ENCODE measurements at places on chromosomes 1 and 21.

- DNase-seq: no peak
These were observed 23.2 kb upstream of the TMEM222 start for GRCh38 chr1:27298632-27299384.

GRCh38 chr1:14598498-14599182 is at the start of gene KAZN:
Gene KAZN (plus strand): TSS chr1:14598685.
- peak; percentile 26 for DNase-seq

DNA sequence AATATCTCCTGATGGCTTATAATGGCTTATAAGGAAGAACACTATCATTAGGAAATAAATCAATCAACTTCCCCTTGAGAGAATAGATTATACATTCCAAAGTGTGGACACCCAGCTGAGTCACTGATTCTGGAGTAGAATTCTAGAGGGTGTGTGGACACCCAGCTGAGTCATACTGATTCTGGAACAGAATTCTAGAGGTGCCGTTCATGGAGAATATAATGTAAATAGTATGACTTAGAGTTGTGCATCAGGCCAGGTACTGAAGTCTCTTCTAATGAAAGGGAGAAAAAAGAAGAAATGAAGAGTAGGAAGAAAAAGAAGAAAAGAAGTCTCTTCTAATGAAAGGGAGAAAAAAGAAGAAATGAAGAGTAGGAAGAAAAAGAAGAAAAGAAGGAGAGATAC is 2.4 kb upstream of the USP33 start:
- peak; percentile 55 for DNase-seq

DNA sequence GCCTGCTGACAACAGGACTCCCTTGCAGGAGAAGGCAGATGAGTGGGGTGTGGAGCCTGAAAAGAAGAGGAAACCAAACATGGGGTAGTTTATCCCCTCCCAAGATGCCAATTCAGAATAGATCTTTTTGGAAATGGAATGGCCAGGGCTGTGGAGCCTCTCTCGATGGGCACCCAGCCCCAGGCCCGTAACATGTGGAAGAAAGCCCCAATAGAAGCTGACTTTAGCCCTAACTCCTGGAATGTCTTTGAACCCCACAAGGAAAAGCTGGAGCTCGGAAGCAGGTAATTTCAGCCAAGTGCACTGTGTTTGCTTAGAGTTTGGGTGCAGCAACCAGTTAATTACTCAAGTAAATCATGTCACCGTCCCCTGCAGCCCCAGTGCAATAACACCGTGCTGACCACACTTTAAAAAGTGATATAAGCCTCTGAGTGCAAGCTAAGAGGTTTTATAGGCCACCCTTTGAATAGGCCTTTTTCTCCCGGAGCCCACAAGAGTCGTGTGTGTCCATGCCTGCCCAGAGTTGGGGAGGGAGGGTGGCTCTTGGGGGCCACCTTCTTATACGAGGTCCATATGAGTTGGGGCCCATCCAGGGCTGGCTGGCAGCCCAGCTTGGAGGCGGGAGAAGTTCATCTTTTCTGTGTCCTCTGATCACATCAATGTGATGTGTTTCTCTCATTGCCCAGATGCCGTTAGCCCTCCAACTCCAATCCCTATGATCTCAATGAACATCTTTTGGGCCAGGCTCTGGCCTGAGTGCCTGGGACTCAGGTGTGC is 153.2 kb downstream of the TRABD2B start:
- no peak for DNase-seq

DNA sequence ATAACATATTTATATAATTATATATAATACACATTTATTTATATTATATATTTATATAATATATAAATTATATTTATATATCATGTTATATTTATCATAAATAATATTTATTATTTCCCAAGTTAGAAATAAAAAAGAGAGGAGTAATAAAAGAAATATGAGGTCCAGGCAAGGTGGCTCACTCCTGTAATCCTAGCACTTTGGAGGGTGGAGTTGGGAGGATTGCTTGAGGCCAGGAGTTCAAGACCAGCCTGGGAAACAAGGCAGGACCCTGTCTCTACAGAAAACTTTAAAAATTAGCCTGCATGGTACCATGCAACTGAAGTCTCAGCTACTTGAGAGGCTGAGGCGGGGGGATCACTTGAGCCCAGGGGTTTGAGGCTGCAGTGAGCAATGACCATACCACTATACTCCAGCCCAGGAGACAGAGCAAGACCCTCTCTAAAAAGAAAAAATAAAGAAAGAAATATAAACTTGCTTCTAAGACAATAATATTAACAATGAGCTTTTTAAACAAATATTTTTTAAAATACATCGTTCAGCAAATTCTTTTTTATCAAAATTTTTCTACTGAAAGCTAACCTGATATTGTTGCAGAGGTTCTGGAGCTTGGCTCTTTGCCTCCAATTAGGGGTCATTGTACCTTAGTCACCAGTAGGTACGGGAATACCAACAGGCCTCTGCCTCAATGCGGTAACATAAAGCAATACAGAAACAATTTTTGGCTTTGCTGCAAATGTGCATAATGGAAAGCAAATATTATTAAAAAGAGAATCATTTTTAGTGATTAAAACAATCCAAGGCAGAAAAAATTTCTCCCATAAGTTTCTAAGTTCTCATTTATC is 290.0 kb downstream of the SETD4 start:
- DNase-seq: no peak

- DNase-seq: no peak
These were observed 3.1 kb downstream of the NFASC start for GRCh38 chr1:204873714-204874113.

DNA sequence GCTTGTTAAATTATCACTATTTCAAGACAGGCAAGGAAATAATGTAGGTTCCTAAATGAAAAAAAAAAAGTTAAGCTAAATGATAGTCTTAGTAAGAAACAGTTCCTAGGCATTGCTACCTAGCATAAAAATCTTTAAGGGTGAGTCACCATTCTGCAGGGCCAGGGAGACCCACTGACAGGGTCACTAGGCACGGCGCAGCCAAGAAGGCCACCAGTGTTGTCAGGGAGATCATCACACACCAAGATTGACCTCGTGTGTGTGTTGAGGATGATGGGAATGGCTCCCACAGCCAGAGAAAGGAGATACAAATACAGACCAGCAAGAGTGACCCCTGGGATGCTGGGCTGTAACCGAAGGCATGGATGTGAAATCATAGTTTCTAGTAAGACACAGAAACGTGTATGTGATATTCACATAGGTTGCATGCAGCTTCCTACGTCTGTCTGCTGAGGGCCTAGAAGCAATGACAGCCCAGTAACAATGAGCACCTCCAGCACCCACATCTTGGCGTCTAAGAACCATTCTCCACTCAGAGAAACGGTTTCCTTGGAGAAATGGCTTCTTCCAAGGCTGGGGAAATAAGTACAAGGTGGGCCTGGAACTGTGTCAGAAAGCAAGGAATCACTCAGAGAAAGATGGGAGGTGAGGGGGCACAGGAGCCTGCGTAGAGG is 29.1 kb downstream of the RIPK4 start:
- no peak for DNase-seq

DNA sequence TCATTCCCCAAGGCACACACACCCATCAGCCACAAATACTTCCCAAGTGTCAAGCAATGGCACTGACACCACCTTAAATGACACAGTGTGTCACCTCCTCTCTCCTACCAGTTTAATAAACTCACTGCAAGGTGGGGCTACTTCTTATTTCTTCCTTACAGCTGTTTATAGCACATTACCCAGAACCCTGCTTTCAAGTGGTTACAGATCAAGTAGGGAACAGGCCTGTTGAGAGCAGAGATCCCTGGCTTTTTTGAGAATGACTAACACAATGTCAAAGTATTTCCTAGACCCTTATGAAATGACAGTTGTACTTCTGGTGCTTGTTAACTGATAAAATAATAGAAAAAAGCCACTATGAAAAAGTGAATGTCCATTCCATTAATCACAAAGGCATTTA is 19.8 kb downstream of the ZBTB17 start:
- no peak for DNase-seq

GRCh38 chr1:24770881-24771280 is 25.6 kb downstream of the CLIC4 start:
- no peak for DNase-seq

GRCh38 chr1:222680080-222680479 is 32.2 kb downstream of the AIDA start:
- no peak for DNase-seq

DNA sequence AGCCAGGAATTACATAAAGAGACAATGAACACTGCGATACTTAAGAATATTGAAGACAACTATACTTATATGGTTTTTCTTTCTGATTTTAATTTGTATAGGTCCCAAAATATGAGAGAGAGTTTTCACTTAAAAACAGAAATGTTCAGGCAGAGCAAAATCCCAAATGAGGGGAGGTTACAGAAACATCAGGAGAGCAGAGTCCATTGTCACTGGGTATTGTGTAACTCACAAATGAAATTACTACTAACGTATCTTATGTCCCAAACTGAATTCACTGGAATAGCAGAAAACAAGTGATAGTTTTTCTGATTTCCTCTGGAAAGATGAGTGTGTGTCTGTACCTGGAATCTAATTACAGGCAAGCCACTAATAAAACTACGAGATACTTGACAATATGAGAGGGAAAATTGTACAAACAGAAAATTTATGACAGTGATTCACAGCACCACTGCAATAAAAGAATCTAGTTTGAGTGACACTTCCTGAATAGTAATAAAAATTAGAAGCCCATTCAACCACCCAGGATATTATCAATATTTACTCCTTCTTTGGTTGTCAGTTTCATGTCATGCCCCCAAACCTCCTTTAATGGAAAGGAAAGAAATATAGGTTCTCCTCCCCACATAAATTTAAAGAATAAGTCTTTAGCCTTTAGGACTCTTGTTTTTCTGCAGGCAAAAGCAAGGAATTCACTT is 522.6 kb downstream of the ADGRL2 start:
- DNase-seq: no peak

- DNase-seq: no peak
These were observed 216.0 kb upstream of the NFIA start for GRCh38 chr1:60866226-60866900.

- DNase-seq: no peak
These were observed 72.0 kb downstream of the LBR start for GRCh38 chr1:225355863-225356262.

DNA sequence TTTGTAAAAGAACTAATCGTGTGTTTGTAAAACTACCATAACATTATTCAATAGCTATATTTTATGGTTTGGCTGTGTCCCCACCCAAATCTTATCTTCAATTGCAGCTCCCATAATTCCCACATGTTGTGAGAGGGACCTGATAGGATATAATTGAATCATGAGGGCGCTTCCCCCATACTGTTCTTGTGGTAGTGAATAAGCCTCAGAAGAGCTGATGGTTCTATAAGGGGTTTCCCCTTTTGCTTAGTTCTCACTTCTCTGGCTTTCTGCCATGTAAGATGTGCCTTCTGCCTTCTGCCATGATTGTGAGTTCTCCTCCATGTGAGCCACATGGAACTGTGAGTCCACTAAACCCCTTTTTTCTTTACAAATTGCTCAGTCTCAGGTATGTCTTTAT is 1372.3 kb downstream of the AMY1C start:
- DNase-seq: no peak

DNA sequence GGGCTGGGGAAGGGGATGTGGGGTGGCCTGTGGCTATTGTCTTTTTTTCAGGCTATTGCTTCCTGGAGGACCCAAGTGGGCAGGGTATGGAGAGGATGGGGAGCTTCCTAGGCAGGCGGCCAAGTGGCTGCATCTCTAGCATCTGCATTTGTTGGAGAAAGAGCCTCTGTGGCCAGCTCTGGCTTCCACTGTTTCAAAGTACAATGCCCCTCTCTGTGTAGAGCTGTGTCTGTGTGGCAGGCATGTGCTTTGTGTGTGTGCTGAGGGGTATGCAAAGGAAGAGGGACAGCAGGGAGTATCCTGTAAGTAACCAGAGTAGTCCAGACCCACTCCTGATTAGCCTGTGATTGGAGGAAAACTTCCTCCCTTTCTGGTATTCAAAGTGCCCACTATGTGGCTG is 40.6 kb downstream of the KCNA2 start:
- DNase-seq: no peak

DNA sequence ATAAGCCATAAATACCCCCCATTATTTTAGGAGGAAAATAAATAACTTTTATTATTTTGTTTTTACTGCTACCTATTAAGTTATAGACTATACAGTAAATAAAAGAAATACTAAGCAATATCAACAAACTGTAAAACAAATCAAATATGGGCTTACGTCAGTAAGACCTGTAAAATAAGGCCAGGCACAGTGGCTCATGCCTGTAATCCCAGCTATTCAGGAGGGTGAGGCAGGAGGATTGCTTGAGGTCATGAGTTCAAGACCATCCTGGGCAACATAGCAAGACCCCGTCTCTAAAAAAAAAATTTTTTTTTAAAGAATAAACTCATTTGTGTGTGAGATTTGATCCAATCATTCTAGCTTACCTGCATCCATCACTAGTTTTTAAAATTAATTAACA is 17.8 kb downstream of the EGLN1 start:
- DNase-seq: no peak

DNA sequence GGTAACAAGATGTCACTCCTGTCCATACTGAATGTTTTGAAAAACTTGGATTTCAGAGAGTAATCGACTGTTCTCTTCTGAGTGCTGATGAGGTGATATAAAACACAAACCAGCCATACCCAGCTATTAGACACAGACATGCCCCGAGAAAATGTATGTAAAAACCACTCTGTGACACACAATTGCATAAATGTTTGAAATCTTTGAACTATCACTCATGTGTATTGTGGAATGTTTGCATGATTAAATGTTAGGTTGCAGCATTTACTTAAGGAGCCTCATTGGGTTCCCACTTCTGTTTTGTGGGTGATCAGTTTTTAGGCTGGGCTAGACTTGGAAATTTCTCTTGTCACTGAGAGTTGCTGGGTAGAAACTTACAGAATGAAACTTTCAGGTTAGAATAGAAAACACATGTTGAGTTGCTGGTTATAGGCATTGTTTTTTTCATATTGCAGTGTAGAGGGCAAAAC is 270.4 kb upstream of the B3GALT2 start:
- no peak for DNase-seq

DNA sequence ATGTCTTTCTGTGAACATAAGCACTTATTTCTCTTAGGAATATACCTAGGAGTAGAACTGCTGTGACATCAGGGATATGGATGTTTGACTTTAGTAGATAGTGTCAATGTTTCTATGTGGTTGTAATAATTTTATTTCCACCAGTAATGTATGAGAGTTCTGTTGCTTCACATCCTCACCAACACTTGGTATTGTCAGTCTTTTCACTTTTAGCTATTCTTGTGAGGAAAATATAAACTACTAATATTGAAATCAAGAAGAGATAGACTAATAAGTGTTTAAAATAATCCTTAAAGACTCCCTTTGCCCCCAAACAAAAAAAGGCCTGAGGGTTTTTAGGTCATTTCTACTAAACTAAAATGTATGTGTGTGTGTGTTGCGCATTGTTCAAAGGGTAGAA is 2.7 kb upstream of the DMAP1 start:
- DNase-seq: no peak

- DNase-seq: peak; percentile 63
These were observed 7.3 kb upstream of the CACNA1S start for GRCh38 chr1:201119206-201120197.

DNA sequence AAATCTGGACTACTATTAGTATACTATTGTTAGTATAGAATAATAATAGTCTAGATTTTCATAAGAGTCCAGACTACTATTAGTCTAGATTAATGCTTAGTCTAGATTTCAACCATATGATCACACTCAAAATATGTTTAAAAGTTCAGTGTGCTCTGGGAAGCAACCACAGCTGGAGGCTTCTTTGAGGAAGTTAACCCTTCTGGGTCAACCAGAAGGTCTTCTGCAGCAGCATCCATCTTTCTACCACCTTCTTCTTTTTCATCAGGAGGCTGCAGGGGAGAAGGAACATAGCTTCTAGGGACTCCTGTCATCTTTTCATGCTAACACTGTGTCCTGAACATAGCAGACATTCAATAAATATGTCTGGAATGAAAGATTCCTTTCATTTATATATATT is 51.2 kb upstream of the DNAJC6 start:
- DNase-seq: no peak

- no peak for DNase-seq
These were observed 147.7 kb upstream of the DNAH14 start for GRCh38 chr1:224781800-224782199.
